Kidney tubule cell (primary cell): ENCODE measurements at places on chromosomes 2 and 18.

- DNase-seq, result peak; percentile 44
Observed at GRCh38 chr2:64017811-64018700, 1.2 kb downstream of the VPS54 start.

- DNase-seq, result no peak
Observed at GRCh38 chr2:79294994-79295393, 135.4 kb upstream of the REG3A start.

DNA sequence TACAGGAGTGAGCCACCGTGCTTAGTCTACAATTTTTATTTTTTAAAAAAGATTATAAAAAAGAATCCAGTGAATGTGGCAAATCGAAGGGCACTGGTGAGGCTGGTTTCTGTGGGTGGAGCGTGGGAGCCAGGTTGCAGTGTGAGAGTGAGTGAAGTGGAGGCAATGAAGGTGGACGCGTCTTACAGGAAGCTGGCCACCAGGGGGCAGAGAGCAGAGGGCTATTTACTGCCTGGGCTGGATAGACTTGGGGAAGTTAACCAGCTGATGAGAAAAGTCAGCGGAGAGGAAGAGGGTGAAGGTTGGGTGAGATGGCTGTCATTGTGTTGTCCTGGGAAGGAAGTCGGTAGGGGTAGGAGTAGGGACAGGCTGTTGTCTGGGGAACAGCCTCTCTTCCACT lies 6.8 kb downstream of the SCTR start:
- DNase-seq, result peak; percentile 67

DNA sequence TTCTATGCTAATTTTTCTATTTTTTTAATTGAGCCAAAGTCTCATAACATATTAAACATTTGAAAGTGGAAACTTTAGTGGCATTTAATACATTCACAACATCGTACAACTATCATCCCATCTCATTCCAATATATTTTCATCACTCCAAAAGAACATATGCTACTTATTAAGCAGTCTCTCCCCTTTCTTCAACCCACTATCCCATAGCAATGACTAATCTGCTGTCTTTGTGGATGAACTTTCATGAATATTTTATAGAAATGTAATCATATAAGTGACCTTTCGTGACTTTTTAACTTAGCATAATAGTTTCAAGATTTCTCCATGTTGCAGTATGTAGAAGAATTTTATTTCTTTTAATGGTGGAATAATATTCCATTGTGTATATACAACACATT lies 90.3 kb downstream of the CCDC178 start:
- no peak for DNase-seq

DNA sequence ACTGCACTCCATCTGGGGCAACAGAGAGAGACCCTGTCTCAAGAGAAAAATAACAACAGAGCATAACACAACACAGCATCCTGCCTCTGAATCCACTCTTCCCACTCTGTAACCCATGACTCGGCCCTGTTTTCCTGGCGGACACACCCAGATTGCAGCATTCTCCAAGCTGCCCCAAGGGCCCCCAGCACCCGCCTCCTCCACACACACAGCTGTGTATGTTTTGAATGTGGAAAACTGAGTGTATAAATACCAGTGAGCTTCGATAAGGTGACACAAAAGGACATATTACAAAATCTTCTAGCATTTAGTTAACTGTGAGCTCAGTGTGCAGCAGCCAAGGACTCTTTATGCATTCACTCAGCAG lies 13.0 kb downstream of the IMPA2 start:
- peak; percentile 74 for DNase-seq
